Calu3 (cell line): ENCODE measurements at places on chromosomes 11 and 22.

DNA sequence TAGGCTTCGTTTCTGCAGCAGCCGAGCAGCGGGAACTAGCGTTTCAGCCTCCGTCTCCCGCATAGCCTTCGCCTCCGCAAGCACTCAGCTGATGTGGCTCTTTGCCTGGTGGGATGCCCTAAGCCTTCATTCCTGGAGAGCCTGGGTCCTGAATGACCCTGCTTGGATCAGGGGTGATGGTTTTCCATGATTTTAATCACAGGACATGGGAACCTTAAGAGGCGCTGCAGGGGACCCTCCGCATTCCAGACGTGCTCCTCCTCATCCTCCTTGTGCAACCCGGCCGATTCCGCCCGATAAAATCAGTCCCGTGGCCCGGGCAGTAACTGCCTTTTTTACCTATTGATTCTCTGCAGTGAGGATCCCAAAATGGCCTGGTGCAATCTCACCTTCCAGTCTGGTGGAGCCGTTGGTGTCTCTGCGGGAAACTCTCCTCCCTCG is 8.2 kb downstream of the C11orf21 start:
- no peak for DNase-seq

- no peak for DNase-seq
Measured at GRCh38 chr22:48829908-48830307, 997.8 kb downstream of the BRD1 start.

DNA sequence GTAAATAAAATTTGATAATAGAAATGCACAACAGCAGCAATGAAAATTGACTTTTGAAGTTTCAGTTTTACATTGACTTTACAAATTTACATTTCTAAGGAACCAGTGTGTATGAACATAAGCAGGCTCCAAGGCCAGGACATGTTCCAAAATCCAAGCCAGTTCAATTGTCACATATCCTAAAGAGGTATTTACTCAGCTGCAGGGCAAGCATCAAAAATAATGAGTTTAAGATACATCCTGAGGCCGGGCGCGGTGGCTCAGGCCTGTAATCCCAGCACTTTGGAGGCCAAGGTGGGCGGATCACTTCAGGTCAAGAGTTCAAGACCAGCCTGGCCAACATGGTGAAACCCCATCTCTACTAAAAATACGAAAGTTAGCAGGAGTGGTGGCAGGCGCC is 39.0 kb upstream of the AKIP1 start:
- DNase-seq = no peak

DNA sequence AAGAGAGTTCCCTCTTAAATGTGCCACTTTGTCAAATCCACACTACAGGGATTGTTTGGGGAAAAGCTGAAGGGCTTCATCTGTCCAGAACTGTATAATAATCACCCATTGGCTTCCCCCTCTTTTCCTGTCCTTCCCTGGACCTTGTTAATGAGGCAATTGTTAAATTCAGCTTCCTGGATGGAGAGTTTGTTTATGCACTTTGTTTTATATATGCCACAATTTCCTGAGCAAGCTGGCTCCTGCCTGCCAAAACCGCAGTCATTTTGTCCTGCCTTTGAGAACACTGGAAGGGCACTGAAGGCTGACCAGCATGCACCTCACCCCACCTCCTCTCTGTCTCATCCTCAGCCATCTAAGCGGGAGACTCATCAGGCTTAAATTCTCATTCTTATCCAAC is 86.2 kb downstream of the MSANTD4 start:
- peak; percentile 2 for DNase-seq

GRCh38 chr11:7473717-7474116 is 11.6 kb upstream of the OLFML1 start:
- DNase-seq = no peak

DNA sequence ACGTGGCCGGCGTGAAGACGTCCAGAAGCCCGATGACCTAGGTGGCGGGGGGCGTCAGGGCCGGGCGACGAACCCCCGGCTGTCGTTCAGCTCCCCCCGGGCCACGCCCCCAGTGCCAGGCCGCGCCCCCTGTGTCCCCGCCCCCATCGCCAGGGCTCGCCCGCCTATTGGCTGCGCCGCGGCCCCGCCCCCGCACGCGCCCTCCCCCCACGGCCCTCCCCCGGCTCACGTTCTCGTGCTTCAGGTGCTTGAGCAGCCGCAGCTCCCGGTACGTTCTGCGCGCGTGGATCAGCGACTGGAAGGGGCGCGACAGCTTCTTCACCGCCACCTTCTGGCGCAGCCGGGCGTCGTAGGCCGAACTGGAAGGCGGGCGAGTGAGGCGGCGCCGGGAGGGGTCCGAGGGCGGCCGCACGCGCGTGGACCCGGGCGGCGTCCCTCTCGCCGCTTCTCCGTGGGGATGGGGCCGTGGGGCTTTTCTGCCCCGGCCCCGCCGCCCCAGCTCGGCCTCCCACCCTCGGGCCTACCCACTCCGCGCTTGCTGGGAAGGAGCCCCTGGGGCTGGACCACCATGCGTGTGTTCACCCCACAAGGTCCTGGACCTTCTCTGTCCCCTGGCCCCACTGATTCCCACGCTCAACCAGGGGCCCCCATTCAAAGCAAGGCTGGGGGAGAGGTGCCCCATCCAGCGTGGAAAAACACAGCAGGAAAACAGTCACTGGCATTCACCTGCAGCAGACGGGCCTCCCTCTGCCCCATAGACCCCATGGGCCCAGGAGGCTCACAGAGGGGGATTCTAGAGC is 2.4 kb downstream of the MAPK11 start:
- no peak for DNase-seq

- no peak for DNase-seq
Measured at GRCh38 chr22:36753916-36754315, 22.0 kb downstream of the IFT27 start.

DNA sequence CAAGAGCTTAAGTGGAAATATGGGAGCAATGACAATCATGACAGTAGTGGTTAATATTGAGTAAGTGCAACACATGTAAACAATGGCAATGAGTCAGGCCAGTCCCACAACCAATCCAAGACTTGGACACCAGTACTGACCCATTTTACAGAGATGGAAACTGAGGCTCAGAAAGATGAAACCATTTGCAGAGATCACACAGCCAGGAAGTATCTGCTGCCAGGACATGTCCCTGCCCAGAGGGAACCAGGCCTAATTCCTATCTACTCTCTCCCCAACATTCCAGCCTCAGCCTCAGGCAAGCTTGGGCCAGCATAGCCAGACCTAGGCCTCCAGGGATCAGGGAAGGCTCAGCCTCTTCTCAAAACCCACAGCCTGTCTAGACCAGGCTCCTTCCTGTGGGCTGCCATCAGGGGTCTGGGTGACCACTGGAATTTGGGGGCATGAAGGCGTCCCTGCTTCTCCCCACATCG is 395.1 kb downstream of the MN1 start:
- no peak for DNase-seq

GRCh38 chr11:26018336-26018735 is 313.6 kb upstream of the ANO3 start:
- no peak for DNase-seq

DNA sequence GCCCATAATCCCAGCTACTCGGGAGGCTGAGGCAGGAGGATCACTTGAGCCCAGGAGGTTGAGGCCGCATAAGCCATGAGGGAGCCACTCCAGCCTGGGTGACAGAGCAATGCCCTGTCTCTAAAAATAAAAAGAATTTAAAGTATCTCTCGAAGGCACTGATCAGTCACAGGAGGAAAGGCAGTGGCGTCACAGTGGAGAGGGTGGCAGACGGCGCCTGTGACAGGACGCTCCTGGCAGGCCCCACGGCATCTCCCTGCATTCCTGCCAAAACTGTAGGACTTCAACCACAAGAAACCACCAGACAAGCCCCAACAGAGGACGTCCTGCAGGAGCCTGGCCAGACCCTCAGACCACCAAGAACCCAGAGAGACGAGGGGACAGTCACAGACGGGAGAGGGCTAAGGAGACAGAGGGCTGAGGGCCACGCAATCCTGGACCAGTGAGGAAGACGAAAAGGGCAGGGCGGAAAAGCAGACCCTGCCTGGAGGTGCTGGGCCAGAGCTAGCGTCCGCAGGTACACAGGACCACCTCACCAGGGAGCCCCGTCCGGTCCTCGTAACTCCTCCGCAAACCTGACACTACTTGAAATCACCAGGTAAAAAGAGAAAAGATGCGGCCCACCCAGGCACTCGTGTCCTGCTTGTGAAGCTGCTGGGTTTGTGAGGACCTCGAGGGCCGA is 5.9 kb downstream of the RNH1 start:
- no peak for DNase-seq

- no peak for DNase-seq
Measured at GRCh38 chr11:57294225-57295131, 30.3 kb downstream of the TNKS1BP1 start.

- DNase-seq = no peak
Measured at GRCh38 chr22:37300551-37301017, 18.3 kb downstream of the CYTH4 start.

DNA sequence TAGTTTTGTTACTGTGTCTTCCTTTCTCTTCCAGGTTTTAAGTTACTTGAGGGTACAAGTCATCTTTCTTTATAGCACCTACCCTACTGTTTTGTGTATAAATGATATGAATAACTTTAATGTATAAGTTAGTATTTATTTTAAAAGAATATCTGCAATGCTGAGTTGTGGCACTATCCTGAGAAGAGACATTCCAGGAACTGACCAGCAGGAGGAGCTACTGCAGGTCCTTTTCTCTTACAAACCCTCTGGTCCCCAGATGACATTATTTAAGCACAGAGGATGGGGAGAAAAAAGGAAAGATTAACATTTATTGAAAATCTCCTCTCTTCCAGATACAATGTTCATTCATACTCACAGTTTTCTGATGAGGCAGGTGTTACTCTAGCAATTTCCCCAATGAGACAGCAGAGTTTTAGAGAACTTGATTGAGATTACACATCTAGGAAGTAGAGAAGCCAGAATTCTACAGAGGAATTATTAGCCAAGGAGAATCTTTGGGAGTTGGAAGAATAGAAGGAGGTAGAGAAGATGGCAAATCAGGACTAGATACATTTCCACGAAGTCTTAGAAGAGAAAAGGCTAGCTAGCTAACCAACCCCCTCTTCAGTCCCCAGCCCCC is 541.2 kb upstream of the API5 start:
- no peak for DNase-seq

GRCh38 chr11:45722144-45722543 is 56.7 kb upstream of the CHST1 start:
- DNase-seq = no peak

- no peak for DNase-seq
Measured at GRCh38 chr11:31246451-31247165, 122.9 kb downstream of the DCDC1 start.

- peak; percentile 89 for DNase-seq
Measured at GRCh38 chr11:2444821-2445745, at the start of gene KCNQ1. TSS of gene KCNQ1 (plus strand) at chr11:2445008. CDS start at chr11:2445099, 91 bp downstream.

GRCh38 chr22:43167001-43167589 is 15.7 kb downstream of the TSPO start:
- no peak for DNase-seq
